MV-4-11 (cell line): ENCODE measurements at places on chromosomes 3 and 15.

GRCh38 chr15:85457392-85457968 lies 77.1 kb downstream of the AKAP13 start:
- DNase-seq: no peak

DNA sequence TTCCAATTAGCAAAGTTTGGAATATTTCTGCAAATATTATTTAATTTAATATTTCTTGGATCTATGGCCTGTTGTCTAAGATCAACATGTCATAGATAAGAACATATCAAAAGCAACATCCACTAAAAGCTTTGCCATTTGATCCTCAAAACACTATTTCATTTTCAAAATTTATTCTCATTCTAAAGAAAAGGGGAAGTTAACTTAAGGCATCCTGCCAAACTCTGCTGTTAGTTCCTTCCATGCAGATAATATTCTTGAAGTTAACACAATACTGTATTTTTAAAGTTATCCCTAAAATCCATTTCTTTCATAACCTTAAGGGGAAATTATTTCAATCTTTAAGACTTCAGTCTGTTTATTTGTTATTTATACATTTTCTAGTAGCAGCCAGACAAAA lies 28.2 kb upstream of the GBE1 start:
- peak; percentile 18 for DNase-seq

DNA sequence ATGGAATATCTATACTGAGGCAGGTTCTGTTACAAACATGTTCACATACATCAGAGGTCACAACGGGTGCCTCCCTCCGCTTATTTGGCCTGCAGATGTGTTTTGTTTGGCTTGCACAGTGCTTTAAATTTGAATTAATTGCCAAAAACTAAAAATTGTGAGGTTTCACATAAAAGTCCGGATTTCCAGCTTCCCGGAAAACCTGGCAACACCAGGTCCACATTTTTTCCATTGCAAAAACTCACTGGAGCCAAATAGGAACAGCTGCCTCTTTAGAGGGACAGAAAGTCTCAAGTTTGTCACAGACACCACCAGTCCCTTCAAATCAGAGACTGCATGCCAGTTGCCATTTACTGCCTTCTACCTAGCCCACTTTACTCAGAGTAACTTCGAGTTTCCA lies 205.9 kb upstream of the MDFIC2 start:
- DNase-seq: no peak

DNA sequence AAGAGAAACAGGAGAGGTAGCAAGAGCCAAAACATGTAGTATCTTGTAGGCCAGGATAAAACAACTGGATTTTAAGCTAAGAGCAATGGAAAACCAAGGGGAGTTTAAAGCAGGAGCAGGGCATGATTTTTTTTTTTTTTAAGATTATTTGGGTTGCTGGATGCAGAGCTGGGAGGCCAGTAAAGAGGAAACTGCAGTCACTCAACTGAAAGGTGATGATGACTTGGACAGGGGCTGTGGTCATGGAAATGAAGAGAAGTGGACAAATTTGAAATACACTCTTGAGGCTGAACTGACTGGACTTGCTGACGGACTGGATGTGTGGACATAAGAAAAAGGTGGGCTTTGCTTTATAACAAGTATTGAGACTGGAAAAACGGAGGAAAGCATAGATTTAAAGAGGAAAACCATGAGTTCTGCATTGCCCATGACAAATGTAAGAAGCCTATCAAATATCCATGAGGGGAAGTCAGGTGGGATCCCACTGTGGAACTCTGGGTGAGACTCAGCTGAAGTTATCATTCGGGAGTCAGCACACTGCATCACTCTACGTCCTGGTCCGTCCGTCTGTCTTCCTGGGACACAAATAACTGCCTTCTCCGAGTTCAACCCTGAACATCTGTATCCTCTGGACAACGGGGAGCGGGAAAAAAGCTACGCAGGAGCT lies 688 bp downstream of the XPC start:
- DNase-seq: no peak

- DNase-seq: peak; percentile 21
These were observed 149.5 kb upstream of the THBS1 start for GRCh38 chr15:39431376-39431775.

DNA sequence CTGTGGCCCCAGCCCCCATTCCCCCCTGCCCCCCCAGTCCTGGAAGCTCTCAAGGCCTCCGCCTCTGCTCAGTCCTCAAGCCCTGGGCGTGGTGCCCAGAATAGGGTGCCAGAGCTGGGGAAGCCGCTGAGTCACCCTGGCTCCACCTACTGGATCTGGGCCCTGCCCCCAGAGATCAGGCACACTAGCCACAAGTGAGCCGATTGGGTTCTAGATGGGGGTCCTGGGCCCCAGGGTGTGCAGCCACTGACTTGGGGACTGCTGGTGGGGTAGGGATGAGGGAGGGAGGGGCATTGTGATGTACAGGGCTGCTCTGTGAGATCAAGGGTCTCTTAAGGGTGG lies 5.7 kb downstream of the EIF4G1 start:
- peak; percentile 82 for DNase-seq

GRCh38 chr3:37272741-37273140 lies 98.4 kb upstream of the LRRFIP2 start:
- DNase-seq: peak; percentile 62

- DNase-seq: no peak
These were observed 90.6 kb downstream of the SEMA5B start for GRCh38 chr3:122936986-122937385.

- no peak for DNase-seq
These were observed 75.7 kb downstream of the GAP43 start for GRCh38 chr3:115698851-115699591.

DNA sequence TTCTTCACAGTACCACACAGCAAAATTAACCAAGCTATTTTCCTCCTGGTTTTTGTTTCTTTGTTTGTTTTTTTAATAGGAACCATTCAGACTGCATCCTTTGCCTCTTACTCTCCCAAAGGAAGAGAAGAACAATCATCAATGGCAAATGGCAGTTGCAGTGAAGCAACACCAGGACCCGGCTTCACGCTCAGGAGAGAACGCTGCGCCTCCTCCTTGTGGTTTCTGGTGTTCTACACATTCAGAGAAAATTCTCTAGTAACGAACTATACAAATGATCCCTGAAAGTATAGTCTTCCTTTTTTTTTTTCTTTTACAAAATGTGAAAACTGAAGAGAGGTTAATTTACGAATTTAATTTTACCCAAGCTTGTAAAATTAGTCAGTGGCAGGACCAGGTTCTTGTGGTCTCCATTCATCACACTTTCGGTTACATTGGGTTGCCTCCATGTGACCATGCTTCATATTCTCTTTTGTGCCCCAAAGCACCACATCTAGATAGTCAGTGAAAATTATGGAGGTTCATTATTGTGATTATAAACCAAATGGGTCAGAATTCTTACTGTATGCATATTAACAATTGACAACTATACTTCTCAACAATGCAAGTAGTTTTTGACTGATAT lies 10.6 kb upstream of the MINDY2 start:
- peak; percentile 57 for DNase-seq

- peak; percentile 74 for DNase-seq
These were observed 439.3 kb upstream of the ARPP21 start for GRCh38 chr3:35200056-35200455.

DNA sequence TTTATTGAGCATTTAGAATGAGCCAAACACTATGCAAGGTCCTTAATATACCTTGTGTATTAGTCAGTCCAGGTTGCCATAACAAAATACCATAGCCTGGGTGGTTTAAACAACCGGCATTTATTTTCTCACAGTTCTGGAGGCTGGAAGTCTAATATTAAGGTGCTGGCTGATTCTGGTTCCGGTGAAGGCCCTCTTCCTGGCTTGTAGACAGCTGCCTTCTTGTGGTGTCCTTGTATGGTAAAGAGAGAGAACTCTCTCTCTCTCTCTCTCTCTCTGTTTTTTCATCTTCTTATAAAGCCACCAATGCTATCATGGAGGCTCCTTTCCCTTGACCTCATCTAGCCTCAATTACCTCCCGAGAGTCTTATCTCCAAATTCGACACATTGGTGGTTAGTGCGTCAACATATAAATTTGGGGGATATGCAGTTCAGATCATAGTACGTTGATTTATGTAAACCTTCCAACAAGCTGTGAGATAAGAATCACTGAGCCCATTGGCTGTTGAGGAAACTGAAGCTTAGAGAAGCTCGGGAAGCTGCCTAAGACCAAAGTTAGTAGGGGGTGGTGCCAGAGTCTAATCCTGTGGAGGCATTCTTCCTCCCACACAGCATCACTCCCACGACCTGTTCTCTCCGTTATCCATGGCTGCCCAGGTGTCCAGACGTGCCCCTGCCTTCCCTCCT lies 298.0 kb upstream of the PROK2 start:
- no peak for DNase-seq

- no peak for DNase-seq
These were observed 641.9 kb downstream of the OTOL1 start for GRCh38 chr3:162138509-162138908.

- no peak for DNase-seq
These were observed 7.5 kb downstream of the EPHB1 start for GRCh38 chr3:134802428-134803050.

DNA sequence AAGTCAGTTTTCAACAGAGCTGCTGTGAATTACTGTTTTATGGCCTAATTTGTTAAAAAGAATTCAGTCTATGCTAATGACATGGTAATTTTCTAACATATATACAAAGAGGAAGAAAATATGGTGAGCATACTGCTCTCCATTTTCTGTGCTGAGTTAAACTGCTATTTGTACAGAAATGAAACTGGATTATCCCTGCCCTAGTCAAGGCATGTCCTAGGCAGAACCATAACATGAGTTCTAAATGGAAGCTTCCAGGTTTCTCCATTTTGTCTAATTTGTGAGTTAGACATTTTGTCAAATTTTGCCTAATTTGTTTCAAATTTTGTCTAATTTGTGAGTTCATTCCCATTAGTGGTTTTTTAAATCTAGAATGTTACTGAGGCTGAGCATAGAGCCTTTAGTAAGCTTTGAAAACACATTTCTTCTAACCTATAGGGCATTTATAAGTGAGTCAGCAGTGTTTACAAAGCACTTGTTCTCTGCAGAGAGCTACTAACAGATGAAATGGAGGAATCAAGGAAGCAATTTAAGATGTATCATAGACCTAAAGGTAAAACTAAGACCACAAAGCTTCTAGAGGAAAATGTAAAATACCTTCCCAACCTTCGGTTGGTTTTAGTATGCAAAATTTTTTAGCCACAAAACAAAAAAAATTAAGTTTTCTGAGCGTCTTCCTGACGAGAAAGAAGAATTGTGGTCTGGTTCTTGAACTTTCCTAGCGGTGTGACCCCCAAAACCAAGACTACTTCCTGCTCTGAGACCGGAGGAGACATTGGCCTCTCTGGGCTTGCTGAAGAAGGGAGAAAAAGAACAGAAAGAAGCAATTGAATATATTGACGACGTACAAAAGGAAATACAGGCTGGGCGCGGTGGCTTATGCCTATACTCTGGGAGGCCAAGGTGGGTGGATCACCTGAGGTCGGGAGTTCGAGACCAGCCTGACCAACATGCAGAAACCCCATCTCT lies 9.8 kb downstream of the P2RY14 start:
- peak; percentile 11 for DNase-seq

DNA sequence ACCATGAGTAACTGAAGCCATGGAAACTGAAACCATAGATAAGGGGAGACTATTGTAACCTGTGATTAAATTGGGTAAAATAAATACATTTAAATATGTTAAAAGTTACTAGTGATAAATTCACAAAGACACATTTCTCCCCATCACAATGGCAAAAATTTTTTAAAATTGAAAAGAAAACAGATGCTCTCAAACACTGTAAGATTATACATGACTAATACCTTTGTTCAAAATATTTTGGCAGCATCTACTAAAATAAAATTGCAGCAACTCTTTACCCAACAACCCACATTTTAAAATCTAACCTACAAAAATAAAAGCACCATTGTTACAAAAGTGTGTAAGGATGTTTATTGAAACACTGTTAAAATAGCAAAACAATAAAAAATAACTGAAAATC lies 93.3 kb downstream of the CLASP2 start:
- no peak for DNase-seq

DNA sequence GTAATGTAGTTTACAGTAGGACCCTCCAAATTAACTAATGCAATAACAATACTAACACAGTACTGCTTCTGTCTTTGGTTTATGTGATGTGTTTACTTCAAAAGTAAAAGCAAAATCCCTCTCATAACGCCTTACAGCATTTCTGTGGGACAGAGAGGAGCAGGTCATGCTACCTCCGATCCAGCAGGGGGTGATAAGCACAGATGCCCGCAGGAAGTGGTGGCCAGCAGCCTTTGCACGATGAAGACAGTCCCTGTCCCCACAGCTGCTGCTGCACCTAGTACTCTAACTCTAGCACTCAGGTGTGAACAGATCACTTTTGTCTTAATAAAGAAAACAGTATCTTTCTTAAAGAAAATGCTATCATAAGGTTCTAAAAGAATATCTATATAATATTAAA lies 38.3 kb downstream of the ANO10 start:
- no peak for DNase-seq

DNA sequence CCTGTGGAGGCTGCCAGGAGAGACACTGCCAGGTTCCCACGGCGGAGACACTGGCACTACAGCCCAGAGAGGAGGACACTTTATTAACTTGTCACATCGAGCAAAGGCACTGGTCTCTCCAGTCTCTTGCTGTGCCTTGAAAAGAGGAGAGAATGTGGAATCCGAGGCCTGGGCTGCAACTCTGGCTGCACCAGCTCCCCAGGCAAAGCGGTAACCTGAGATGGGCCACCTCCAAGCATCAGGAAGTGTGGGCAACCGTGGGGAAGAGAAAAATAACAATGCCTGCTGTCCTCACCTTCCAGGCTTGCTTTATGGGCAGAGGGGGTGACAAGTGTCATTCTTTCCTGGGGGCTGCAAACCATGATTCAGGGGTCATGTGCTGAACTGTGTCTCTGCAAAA lies 91.6 kb upstream of the RGMA start:
- DNase-seq: no peak

DNA sequence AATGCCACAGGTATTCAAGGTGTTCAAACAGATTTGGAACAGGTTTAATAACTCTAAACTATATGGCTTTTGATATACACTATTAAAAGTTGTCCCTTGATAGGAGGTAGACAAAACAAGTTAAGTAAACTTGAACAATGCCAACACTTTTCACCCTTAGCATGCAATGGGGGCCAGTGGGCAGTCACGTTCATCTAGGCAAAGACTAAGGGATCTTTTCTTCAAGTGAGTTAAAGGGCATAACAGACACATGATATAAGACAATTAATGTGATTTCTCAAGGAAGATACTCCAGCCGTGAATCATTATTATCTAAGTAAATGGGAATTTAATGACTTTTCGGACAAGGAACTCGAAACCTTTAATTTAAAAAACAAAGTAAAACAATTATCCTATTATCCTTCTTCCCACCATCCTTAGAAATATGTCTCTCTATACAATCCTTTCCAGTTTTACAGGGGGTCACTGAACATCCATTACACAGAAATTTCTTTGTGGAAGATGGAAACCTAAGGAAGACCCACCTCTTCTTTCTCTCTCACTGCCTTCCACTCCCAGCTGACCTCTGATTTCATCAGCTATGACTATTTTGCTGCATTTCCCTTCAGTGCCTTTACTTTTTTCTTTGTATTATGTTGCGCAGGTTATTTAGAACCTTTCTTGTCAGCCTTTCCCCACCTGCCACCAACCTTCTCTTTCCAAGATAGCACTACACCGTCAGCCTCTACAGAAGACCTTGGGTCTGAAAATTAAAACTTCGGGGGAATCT lies 1.5 kb downstream of the CLDN1 start:
- DNase-seq: no peak

GRCh38 chr15:57547243-57547755 lies 44.4 kb upstream of the MYZAP start:
- no peak for DNase-seq

- no peak for DNase-seq
These were observed 74.7 kb upstream of the ACKR4 start for GRCh38 chr3:132522353-132522752.

- no peak for DNase-seq
These were observed 5.0 kb downstream of the THBS1 start for GRCh38 chr15:39585871-39586301.

GRCh38 chr15:64746356-64746755 lies 29.0 kb downstream of the RBPMS2 start:
- no peak for DNase-seq
